ENCODE measurements at places on chromosomes 13 and 19.

GRCh38 chr13:101264931-101265330 is 151.4 kb downstream of the NALCN start:
- DNase-seq = no peak

GRCh38 chr13:90613076-90613795 is 734.3 kb upstream of the MIR17HG start:
- no peak for DNase-seq

GRCh38 chr19:15633082-15633835 is 7.4 kb upstream of the CYP4F3 start:
- no peak for DNase-seq

DNA sequence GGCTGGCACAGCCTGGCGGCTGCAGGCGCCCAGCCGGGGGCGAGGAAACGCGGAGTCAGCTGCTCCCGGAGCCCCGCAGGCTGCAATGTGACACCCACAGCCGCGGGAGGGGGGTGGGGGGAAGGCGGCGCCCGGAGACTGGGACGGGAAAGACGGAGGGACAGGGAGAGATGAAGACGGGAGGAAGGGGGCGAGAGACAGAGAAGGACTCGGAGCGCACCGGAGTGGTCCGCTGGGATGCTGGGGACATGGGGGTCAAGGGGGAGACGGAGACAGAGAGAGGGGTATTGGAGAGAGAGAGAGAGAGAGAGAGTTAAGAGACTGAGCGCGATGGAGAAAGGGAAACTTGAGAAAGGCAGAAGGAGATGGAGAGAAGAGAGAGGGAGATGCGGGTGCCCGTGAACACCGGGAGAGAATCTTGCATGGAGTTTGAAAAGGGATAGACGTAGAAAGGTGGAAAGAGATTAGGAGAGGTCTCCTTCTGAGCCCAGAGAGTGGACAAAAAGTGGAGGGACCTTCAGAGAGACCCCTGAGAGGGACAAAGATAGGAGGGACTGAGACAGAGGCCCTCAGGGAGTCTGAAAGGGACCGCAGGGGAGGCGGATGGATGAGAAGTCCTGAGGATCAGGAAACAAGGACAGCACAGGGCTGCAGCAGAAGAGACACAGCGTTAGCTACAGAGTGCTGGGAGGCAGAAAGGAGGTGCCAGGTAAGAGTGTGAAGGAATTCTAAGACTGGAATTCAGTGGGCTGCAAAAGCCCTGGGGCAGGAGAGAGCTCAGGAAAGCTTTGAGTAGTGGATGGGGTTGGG is 1.0 kb downstream of the SCN1B start:
- no peak for DNase-seq

GRCh38 chr19:7550169-7550770 is 14.8 kb downstream of the PNPLA6 start:
- DNase-seq = no peak

DNA sequence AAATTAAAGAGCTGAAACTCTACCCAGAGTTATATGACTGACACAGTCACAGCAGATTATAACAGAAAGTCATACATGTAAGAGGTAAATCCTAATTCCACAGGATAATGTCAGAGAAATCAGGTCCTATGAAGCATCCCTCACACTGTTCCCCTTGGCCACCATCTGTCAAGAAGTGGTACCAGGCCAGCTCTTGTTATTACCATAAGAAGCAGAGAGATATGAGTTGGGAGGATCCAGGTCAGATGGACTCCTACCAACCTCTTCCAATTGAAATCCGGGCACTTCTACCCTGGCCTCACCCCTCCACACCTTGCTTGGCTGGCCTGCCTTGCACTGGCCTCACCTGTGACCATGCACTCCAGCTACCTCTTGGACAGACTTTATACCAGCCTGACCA is 353.2 kb downstream of the DNAJC15 start:
- DNase-seq = no peak

- no peak for DNase-seq
Measured at GRCh38 chr13:107466326-107467099, 748.8 kb downstream of the LIG4 start.

- no peak for DNase-seq
Measured at GRCh38 chr13:25084096-25084495, 11.8 kb upstream of the PABPC3 start.

- DNase-seq = no peak
Measured at GRCh38 chr13:113617961-113618360, 33.4 kb downstream of the TFDP1 start.

DNA sequence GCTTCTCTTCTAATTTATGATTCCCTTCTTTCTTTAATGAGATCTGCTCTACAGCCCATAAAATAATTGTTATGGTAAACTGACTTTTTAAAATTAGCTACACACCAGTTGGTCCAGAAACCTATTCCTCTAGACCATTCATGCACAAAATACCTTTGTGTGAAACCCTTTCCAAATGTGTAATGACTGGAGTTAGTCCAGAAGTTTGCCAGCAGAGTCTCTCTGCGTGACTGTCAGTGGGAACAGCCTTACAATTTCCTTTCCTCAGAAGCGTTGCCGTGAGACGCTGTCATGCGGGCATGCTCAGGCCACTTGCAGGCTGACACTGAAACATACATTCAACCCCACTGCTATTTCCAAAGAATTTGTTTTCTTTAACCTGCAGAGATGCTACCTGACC is 965.2 kb downstream of the PCDH9 start:
- DNase-seq = no peak

GRCh38 chr13:75372517-75372916 is 109.5 kb downstream of the TBC1D4 start:
- DNase-seq = no peak

- DNase-seq = peak; percentile 11
Measured at GRCh38 chr13:90622541-90622940, 724.9 kb upstream of the MIR17HG start.

DNA sequence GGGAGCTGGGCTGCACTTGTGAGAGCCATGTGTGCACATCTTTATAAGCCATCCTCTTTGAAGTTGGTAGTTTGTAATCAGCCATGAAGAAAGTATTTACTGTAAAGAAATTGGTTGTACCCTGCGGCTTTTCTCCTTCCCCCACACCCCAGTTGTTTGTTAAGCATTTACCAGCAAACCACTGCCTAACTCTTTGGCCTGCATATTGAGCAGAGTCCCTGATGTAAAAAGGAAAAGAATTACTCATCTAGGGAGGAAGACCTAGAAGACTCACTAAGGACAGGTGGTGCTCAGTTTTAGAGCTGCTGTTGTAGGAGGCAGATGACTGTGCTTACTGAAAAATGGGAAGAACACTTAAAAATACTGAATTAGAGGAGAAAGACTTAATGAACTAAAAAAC is 245.3 kb downstream of the PCCA start:
- DNase-seq = no peak

DNA sequence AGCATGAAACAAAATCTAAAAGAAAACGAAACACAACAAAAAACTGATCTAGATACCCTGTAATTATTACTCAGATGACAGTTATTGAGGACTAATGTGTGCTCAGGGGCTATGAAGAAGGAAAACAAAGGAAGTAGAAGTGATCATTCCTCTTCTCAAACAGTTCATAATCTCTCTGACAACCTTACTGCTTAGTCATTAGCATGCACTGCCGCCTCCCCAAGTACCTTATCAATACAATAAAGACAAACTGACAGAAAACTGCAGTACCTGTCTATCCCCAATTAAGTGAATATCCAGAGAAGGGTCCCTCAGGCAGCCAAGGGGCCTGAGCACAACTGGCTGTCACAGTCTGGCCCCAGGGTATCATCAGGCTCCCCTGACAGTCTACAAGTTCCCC is 22.0 kb upstream of the POU4F1 start:
- DNase-seq = no peak

Data from keratinocyte (primary cell).